ENCODE measurements at places on chromosomes 7 and 10. TPM values are rescaled to one million over a fixed set of nuclear protein-coding genes. Genes with fewer than 3 reads are reported as not detected.

Gene TAS2R5
- total RNA-seq = not detected

Gene GIMAP7
- total RNA-seq = not detected

Gene MBL2
- not detected for total RNA-seq

Gene TWIST1
- total RNA-seq = 32.0 TPM

Gene LHFPL3
- not detected for total RNA-seq

Gene ADRB1
- total RNA-seq = not detected

Gene BEND7
- 0.10 TPM for total RNA-seq

Gene CREB5
- total RNA-seq = 3.8 TPM

Gene ENKUR
- total RNA-seq = 0.10 TPM

Gene TMEM273
- total RNA-seq = not detected

Gene PIP4K2A
- 40.5 TPM for total RNA-seq

Gene AKR1D1
- not detected for total RNA-seq

Gene UNCX
- total RNA-seq = not detected

DNA sequence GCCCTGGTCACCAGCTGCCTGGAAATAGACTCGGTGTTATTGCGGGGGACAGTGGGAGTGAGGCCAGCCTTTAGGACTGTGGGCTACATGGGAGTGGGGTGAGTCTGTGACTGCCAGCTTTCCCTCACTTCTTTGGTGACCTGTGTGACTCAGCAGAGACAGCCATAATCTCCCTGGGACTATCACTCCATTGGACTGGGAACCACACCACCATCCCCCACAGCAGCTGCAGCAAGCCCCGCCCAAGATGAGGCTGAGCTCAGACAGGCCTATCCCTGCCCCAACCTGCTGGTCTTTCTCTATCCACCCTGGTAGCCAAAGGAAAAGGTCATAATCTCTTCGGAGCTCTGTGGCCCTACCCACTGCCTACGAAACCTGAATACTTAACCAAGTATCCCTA, 263.2 kb downstream of the FZD1 start:
- DNase-seq = peak; percentile 20

GRCh38 chr10:101780187-101780817, 2.9 kb downstream of the NPM3 start:
- no peak for DNase-seq

DNA sequence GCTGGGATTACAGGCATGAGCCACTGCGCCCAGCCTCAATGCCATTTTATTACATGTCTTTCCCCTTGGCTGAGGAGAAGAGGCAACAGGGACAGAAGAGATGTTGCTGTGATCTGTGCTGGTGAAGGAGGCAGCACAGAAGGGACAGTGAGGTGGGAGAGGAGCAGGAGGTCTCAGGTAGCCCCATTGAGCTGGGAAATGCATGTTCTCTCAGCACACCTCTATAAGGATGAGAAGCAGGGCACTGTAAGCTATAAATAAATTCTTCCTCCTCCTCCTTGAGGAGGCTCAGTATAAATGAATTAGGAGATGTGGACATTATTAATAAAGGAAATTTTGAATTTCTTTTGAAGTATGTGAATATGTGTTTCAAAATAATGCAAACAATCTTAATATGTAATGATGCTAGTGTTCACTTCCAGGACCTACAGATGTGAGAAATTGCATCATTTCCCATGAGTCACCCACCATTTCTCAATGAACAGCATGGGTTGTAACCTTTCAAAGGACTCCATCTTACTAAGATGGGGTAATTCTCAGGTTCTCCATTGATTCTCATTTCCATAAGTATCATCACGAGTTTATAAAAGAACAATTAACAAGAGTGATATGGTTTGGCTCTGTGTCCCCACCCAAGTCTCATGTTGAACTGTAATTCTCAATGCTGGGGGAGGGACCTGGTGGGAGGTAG, 88.9 kb upstream of the ODAD2 start:
- DNase-seq = peak; percentile 77

- no peak for DNase-seq
These were observed 33.9 kb downstream of the FAM107B start for GRCh38 chr10:14740684-14741247.

GRCh38 chr7:115066634-115067033, 144.7 kb downstream of the MDFIC start:
- DNase-seq = no peak

- no peak for DNase-seq
These were observed 2.6 kb downstream of the ST7 start for GRCh38 chr7:116955801-116956476.

GRCh38 chr7:158664406-158664805, 40.2 kb downstream of the NCAPG2 start:
- DNase-seq = no peak

DNA sequence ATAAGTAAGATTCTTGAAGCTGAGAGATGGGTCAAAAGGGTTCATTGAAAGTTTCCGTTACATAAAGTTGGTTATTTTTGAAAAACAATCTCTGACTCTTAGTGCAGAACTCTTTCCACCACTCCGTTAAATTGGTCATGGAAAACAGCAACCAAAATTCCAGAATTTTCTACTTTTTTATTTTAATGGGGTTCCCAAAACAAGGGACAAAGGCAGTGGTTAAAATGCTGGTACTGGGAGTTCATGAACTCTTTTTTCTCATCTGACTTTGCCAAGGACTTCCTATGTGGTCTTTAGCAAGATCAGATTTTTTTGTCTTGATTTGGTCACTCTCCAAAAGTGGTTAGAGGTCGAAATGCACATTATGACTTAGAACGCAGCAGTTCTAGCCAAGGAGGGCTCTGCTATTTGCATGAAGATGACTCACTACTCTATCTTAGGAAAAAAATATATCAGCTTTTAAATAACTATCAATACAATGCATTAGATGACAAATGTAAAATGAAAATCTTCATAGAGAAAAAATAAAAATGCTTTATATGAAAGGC, 145.7 kb downstream of the REEP3 start:
- peak; percentile 95 for DNase-seq
